ENCODE measurements at places on chromosomes 4 and X. TPM values are rescaled to one million over a fixed set of nuclear protein-coding genes. Genes with fewer than 3 reads are reported as not detected.

Gene POU4F2
- total RNA-seq, result not detected

DNA sequence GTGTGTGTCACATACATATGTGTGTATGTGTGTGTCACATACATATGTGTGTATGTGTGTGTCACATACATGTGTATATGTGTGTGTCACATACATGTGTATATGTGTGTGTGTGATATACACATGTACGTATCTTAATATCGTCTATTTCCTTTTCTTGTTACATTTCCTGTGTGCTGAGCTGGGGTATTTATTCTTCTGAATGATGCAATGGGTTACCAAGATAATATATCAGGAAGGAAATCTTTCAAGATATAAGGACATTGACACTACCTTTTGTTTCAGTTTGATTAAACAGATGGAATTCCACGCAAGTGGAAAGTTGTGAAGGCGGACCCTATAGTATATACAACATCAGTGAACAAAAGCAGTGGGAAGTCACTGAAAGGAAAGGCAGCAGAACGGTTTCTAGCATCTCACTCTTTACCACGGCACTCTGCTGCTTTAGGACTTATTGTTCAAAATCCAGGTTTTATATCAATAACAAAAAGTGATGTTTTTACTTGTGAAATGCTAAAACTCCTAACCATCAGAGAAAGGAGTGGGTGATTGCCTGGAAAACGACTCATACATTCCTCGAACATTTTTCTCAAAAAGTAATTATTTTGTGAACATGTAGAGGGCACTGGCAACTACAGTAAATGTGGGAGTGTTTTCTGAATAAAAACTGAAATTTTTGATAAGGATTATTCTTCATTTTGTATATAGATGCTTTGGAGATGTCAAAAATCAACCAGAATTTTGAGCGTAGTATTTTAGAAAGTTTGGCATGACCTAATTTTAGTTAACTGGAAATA lies 43.1 kb upstream of the IL21 start:
- DNase-seq, result no peak

Gene HMX1
- not detected for total RNA-seq

Gene ANKRD17
- 49.7 TPM for total RNA-seq

DNA sequence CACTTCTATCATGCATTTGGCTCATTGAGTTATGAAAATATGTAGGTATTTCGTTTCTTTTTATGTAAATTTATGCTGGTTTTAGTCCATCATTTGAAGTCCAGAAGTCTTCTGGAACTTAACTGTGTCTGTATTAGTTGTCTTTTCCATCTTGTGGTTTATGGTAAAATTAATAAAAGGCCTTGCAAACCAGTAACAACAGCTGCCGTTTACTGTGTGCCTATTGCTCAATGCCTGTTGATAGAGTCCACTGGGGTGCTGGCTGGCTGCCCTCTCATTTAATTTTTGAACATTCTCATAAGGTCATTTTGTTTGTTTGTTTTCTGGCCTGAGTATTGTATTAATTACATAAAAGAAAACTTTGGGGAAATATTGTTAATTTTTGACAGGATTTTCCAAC lies 98.0 kb downstream of the NAA11 start:
- no peak for DNase-seq

DNA sequence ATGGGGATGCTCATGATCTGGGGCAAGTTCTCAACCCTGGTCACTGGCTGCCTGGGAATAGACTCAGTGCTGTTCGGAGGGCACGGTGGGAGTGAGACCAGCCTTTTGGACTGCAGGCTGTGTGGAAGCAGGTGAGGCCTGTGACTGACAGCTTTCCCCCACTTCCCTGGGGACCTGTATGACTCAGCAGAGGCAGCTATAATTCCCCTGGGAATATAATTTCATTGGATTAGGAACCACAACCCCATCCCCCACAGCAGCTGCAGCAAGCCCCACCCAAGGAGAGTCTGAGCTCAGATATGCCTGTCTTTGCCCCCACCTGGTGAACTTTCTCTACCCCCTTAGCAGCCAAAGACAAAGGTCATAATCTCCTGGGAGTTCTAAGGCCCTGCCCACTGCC lies 408.6 kb downstream of the PPP3CA start:
- no peak for DNase-seq

DNA sequence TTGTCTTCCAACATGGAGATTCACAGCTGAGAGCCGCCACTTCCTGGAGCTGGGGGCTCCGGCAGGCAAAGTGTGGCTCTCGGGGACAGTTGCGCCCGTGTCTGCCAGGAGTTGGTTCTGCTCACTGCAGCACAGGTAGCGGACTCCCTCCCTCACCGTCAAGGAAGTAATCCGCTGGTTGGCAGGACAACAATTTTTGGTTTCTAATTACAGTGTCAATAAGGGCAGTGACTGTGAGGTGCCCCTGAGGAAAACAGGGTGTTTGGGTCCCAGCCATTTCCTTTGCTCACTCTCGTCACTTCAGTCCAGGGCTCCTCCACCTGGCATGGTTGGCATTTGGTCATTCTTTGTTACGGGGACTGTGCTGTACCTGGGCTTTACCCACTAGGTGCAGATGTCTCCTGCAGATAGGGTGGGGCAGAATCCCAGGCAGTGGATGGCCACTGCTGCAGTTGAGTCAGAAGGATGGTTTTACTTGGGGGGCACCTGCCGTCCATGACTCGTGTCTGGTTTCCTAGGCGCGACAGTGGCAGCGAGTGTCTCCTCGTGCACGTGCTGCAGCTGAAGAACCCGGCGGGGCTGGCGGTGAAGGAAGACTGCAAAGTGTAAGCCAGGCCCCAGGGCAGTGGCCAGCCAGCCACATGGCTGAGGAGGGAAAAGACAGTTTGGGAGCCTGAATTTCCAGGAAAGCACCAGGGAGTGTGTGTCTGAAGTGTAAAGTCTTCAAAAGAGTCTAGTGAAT lies 32.1 kb upstream of the CLCN4 start:
- no peak for DNase-seq

GRCh38 chr4:8188743-8189550 lies 10.1 kb upstream of the SH3TC1 start:
- DNase-seq, result no peak

Gene NFKB1
- total RNA-seq, result 34.7 TPM

DNA sequence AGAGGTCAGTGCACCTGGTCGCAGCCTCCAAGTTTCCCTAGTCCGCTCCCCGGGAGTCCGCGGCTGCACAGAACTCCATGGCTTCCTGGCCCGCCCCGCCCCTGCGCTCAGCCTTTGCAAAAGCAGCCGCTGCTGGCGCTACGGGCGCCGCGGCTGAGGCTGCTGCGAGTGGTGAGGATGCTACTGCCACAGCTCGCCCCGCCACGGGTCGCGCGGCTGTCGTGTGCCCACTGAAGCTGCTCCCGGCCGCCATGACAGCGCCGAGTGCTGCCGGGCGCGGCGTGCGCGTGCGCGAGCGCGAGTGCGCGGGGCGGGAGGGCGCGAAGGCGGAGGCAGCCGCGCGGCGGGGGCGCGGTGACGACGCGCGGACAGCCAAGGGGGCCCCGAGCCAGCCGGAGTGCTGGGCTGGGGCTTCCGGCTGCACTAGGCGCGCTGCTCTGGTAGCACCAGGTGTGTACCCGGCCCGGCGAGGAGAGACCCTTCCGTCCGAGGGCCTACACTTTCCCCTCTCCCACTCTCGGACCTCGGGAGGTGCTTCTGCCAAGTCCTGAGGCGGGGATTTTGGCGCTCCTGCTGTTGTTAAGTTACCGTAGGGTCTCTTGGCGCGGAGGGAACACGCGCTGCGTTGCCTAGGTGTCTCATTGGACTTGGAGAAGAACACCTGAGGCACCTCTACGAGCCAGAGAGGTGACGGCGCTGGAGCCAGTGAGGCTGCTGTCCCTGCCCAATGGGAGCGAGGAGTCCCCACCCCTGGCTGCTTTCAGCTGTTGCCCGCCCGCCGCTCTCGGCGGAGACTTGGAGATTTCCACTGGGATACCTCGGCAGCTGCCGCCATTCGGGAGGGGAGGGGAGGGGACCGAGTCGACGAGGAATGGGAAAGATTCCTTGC lies 619 bp upstream of the LRBA start:
- peak; percentile 81 for DNase-seq

Gene ZNF157
- total RNA-seq, result 0.14 TPM

Gene UGT2B28
- not detected for total RNA-seq

- DNase-seq, result no peak
Observed at GRCh38 chr4:132437117-132437516, 712.0 kb upstream of the PCDH10 start.

GRCh38 chr4:171759274-171759673 lies 53.9 kb upstream of the GALNTL6 start:
- no peak for DNase-seq

DNA sequence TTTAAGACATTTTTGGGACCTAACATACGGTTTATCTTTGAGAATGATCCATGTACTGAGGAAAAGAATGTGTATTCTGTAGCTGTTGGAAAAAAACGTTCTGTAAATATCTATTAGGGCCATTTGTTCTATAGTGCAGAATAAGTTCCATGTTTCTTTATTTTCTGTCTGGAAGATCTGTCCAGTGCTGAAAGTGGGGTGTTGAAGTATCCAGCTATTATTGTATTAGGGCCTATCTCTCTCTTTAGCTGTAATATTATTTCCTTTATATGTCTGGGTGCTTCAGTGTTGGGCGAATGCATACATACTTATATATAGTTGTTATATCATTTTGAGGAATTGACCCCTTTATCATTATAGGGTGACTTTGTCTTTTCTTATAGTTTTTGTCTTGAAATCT lies 24.7 kb downstream of the MAGEC1 start:
- DNase-seq, result no peak

Gene UGT2B17
- not detected for total RNA-seq

DNA sequence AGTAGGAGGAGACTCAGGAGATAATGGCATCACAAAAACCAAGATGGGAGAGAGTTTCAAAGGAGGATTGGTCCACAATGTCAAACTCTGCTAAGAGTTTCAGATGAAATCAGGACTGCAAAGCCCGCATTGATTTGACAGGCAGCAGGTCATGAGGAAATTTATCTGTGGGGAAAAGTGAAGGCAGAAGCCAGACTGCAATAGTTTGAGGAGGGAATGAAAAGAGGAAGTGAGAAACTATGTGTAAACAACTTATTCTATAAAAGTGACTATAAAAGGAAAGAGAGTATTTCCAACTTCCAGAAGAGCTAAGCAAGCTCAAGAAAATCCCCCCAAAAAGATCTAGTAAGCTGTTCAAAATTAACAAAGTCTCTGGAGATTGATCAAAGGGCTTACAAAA lies 66.3 kb upstream of the DGKK start:
- no peak for DNase-seq

GRCh38 chrX:17369309-17369708 lies 5.7 kb upstream of the NHS start:
- no peak for DNase-seq

All from adrenal gland (tissue), 19 donors.